CD4-positive, alpha-beta T cell treated with Interleukin-17A for 4 hours (primary cell): ENCODE measurements at places on chromosomes 1 and 21.
A peak's percentile ranks its signal among the peaks of the same experiment; 100 is the strongest.

GRCh38 chr1:240831191-240831631 lies 219.3 kb upstream of the GREM2 start:
- DNase-seq, result no peak

DNA sequence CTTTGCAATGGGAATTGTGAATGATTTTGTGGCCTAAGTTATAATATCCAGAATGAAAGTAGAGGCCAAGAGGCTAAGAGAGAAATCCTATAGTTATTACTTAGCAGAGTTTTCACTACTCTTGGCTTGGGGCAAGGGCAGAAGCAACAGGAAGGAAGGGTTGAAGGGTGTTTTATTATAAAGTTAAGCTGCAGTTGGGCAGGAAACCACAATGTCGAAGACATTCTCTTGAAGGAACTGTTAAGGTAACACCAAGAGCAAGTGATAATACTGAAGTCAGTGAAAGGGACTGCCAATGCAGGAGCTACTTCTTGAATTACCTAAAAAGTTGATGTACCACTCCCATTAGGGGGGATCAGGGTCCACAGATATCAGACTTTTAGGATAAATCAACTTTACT lies 8.3 kb downstream of the XCL2 start:
- DNase-seq, result peak; percentile 37

- no peak for DNase-seq
Observed at GRCh38 chr1:219518168-219518906, 94.6 kb downstream of the ZC3H11B start.

DNA sequence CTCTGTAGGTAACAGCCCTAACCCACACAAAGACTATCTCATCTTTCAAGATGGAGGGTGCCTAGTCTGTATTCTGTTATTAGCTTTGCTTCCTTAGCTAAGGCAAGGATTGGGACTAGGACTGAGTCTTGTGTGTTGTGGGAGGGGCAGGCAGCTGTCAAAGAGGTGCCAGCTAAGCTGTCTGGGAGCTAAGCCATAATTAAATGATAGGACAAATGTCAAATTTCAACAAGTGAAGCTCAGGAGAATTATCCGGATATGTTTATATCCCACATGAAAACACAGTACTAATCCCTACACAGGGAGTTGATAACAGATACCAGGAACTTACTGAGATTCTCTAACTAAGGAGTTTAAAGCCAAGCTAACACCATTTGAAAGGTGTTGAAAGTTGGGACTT lies 70.5 kb upstream of the NGF start:
- DNase-seq, result no peak

DNA sequence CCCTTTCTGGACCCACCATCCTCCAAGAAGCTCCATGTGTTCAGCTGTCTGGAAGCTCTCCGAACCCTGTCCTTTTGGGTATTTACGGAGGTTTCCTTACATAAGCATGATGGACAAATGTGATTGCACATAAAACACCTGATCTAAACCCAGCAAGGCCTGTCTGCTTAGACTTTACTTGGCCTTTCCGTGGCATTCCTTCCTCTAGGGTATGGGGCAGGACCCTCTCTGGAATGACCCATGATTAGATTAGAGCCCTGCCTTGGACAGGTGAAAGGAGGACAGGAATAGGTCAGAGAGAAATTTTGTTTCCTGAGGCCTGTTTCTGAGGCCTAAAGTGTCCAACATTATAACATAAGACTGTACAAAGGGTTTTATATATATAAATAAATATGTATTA lies 16.9 kb downstream of the PTPRU start:
- no peak for DNase-seq

- no peak for DNase-seq
Observed at GRCh38 chr1:73744985-73745384, 453.0 kb downstream of the LRRIQ3 start.

DNA sequence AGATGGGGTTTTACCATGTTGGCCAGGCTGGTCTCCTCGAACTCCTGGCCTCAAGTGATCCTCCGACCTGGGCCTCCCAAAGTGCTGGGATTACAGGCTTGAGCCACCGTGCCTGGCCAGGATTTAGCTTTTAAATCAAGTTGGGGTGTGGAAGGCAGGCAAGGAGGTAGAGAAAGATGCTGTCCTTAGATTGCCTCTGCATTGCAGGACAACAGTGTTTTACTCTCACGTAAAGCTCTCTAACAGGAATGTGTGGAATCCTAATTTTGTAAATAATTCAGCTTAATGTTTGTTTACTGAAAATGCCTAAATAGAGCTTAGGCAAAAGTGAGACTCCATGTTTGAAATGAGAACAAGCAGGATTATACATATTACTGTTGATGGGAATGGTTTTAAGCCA lies 29.5 kb upstream of the TGFB2 start:
- no peak for DNase-seq

DNA sequence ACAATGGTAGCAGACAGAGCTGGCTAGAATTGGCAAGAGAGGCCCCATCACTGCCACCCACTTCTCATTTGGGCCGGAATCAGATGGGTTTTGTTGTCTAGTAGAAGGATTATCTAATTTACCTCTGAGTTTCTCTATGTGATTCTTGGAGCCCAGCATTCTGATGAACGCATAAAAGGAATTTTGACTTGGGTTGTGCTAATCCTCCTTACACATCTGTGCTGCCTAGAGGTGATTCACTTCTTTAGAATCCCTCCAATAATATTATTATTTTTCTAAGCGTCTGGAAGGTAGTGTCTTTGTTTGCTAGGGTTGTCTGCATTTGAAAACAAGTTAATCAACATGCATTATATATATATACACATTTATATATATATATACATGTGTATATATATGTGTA lies 118.1 kb downstream of the RUNX1 start:
- no peak for DNase-seq

DNA sequence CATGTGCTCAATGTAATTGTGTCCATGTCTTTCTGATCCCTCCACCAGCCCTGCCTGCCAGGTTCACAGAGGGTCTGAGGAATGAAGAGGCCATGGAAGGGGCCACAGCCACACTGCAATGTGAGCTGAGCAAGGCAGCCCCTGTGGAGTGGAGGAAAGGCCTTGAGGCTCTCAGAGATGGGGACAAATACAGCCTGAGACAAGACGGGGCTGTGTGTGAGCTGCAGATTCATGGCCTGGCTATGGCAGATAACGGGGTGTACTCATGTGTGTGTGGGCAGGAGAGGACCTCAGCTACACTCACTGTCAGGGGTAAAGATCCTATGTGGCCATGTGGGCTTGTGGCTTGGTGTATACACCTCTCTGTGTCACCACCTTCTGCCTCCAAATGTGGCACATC lies 91.4 kb downstream of the OBSCN start:
- DNase-seq, result no peak

- no peak for DNase-seq
Observed at GRCh38 chr1:57845041-57845440, 421.2 kb upstream of the DAB1 start.

DNA sequence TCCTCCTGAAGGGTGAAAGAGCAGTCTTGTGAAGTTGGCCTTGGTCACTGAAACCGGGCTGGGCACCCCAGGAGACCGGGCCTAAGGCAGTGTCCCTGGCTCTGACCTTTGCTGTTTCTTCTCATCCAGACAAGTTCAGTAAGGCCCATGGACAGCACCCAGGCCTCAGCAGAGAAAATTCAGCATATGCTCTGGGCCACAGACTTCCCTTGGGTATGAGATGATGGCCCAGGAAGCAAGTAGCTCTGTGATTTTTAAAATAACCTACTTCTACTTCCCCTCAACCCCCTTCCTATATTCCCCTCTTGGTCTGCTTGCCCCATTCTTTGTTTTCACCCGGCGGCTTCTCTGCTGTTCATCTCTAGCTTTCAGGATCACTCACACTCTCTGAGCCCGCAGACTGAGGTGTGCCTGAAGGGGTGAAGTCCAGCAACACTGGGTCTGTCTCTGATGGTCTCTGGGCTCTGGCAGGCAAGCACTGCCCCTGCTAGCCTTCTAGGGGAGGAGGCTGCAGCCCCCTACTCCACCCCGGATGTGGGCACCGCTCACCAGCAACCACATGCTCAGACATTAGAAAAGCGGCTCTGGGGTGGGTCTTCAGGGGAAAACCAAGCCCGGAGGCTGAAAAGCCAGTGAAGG lies 2.9 kb upstream of the GPR25 start:
- peak; percentile 34 for DNase-seq

DNA sequence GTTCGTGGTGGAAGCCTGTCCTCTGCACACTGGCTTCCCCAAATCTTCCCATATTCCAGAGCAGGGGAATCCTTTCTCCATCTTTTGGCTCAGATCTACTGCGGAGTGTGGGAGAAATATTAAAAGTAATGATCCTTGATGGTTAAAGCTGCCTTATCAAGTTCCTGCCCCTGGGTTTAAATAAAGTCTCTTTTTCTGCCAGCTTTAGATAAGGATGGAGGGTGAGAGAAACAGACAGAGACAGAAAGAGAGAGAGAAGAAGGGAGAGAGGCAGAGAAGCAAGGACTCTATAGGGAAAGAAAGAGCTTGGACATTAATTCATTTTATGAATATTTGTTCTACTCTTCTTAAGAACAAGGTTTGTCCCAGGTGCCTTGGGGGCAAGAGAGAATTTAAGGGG lies 98.0 kb downstream of the KCNJ15 start:
- no peak for DNase-seq

DNA sequence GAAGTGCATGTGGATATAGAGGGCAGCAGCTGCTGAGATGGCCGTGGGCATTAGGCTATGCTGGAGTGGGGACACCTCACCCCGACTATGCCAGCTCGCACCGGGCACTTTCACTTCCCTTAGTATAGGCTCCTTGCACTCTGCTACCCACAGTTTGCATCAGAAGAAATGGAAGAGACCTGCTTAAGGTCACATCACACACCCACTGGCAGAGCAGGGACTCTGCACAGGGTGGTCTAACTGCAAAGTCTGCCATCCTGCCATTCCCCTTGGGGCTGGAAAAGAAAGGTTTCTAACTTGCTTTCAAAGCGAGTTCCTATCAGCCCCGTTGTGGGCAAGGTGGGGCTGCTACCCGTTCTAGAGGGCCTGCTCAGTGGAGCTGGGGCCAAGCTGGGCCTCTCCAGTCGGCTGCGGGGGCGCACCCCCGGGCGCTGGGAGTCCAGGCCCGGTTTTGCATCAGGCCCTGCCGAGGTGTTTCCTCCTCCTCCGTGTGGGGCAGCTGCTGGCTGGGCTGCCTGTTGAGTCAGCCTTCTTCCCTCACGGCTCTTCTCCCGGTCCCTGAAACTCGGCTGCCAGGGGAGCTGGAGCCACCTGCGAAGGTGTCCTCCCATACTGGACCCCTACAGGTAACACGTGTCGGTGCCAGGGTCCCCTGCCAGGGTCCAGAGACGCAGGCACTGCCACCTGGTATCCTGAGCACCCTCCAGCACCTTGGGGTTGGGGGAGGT lies at the start of gene SYTL1:
TSS of gene SYTL1 (plus strand) at position 498 of the 728 bp plus-strand sequence. CDS start 3,313 bp downstream, outside the sequence.
- DNase-seq, result peak; percentile 78

GRCh38 chr21:38081708-38082107 lies 165.5 kb upstream of the KCNJ6 start:
- no peak for DNase-seq

- no peak for DNase-seq
Observed at GRCh38 chr1:99860703-99861102, 10.5 kb downstream of the AGL start.

DNA sequence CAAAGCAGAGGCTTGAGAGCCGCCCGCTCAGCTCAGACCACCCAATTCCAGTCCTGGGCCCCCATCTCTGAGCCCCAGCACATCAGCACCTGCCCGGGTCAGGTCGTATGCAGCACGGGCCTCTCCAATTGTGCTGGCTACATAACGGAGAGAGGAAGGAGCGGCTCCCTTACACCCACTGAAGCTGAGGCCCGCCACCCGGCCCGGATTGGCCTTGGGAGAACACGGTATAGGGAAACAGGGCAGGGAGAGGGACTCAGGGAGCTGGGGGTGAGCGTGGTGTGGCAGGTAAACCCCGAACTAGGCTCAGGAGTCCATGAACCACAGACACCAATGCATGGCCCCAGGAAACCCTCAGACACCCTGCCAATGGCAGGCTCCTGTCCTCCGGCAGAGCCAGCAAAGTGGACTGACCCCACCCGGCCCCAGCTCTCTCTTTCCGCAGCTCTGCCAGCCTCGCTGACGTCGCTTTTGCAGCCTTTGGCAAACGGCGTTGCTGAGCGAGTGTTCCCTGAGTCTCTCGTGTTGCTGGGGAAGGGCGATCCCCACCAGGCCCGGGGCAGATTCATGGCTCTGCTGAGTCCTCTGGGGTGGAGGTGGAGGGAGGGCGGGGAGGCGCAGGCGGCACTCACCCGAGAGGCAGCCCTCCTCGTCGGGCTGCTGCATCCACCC lies 16.5 kb downstream of the MEGF6 start:
- no peak for DNase-seq

DNA sequence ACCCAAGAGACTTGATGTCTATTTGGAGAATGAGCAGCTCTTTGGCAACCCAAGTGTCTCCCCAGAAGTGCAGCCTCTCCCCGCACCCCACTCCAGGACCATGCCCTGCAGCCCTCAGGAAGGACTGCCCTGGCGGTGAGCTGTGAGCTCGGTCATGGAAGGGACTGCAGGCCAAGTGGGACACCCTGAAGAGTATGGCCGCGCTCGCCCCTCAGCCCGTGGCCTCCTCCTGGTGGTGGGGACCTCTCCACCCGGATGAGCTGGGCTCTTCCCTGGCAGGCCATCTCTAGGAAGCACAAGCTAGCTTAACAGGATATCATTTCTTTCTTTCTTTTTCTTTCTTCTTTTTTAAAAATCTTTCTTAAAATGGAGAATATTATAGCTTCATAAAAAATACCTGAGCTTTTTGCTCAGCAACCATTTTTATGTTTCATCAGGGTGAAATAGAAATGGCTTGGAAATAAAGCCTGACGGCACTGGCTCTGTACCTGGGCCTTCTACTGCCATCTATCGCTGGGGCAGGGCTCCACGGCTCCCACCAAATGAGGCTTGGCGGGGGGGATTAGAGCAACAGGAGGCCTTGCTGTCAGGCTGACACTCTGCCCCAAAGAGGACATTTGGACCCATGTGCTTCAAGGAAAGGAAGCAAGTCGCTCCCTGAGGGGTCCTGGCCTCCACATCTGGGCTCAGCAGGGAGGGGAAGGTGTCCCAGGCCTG lies 296.2 kb upstream of the VAMP3 start:
- DNase-seq, result no peak

DNA sequence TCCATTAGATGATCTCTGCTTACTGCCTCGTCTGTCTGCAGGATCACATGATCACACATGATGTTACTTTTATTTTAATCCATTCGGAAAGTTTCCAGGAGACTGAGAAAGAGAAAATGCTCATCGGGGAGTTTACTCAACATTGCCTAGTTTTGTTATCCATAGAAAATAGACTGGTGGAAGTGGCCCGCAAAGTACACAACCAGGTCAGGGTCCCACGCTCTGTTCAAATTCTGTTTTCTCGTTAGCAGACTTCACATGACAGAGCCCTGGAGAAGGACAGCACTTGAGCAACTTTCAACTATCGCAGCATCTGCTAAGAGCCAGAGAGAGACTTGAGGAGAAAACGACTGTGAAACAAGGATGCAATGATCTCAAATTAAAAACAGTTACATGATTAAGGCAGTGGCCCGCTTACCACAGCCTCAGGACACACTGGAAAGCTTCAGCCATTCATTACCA lies 44.2 kb downstream of the ADAMTS1 start:
- no peak for DNase-seq

GRCh38 chr1:198116069-198116468 lies 40.7 kb upstream of the NEK7 start:
- DNase-seq, result no peak
